DMS79 (cell line): ENCODE measurements at places on chromosomes 5 and 9.

DNA sequence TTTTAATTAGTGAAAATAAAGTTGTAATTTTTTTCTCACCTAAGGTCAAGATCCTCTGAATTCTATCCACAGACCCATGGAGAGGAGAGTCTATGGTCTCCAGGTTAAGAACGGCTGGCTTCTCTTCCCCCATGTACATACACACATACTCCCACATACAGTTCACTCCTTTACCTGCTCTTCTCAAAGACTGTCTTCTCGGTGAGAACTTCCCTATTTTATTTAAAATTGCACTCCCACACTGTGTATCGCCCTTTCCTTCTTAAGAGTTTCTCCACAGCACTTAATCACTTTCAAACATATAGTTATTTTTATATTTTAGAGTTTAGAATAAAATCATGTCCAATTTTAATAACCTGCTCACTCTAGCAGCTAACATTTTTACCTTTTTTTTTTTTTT, 3.6 kb upstream of the JADE2 start:
- DNase-seq: no peak

DNA sequence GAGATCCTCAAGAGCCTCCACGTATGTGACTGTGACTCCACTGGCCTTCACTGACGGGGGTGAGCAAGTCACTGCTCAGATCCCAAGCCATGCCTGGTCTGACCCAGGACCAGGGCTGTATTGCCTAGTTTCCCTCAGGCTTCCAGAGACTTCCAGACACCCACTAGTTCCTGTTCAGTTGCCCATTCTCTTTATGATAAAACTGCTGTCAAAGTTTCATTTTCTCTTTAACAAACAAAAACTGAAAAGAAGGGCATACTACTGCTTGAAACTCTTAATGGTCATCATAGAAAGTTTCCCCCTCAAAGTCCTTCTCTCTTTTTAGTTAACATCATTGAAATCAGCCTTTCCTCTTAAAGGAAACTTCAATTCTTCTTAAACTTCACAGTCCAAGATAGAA, 105.7 kb upstream of the GHR start:
- no peak for DNase-seq

DNA sequence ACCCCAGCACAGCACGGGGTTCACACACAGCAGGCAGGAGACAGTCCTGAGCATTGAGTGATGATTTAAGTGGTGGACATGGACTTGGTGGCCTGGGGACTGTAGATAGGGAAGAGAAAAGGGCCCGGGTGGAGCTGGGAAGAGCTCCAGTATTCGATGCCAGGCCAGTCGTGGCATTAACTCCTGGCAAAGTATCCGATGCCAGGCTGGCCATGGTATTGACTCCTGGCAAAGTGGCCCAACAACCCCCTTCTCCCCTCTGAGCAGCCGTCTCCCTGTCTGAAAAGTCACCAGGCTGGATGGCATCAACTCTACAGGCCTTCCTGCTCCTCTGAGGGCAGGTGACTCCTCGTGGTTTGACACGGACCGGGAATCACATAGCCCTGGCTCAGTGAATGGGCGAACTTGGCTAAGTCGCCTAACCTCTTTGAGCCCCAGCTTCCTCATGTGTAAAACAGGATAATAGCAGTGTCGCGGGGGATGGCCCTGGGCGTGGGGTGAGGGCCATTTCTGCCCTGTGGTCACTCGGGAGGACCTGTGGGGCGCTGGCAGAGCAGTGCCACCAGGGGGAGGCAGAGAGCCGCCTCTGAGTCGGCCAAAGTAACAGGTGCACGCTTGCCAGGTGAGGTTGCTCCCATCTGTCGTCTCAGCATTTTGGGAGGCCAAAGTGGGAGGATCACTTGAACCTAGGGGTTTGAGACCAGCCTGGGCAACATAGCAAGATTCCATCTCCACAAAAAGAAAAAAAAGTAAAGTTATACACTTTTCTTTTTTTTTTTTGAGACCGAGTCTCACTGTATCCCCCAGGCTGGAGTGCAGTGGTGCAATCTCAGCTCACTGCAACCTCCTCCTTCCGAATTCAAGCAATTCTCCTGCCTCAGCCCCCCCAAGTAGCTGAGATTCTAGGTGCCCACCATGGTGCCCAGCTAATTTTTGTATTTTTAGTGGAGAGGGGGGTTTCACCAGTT, 5.7 kb upstream of the SEC16A start:
- DNase-seq: peak; percentile 25

- no peak for DNase-seq
These were observed 3.8 kb downstream of the VLDLR start for GRCh38 chr9:2625427-2625826.

GRCh38 chr9:137917795-137918194, 40.2 kb downstream of the CACNA1B start:
- no peak for DNase-seq
